CD4-positive, alpha-beta T cell treated with Interferon alpha-2 for 1 hour (primary cell): ENCODE measurements at places on chromosomes 12 and 14.

GRCh38 chr14:23481979-23482822, 12.7 kb downstream of the NGDN start:
- no peak for DNase-seq

DNA sequence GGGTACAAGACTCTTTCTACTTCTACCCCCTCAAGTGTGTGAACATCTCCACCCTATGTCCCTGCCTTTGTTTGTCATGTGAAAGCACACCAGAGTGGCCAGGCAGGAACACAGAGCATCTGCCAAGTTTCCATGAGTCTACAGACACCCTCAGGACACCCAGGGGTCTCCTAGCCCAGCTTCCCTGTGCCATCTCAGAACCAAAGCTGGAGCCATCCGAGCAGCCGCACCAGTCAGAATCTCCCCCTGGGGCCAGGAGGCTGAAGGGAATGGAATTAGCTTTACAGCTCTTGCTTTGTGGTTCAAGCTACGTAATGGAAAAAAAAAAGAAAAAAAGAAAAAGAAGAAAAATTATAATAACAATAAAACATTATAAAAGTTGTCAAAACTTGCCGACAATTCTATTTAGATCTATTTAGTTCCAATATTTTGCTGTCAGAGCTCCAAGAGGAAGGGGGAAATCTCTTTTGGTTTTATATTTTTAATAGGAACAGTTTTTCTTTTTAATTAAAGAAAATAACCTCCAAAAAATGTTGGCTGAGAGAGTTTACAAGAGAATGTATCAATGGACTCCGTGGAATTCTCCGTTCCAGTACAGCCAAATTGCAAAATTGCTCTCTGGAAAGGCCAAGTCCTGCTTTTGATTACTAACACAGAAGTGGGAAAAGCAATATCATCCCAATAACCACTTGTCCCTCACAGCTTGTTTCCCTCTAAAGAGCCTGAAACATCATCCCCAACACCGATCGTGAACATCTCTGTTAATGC, 37.1 kb downstream of the TBX5 start:
- no peak for DNase-seq

DNA sequence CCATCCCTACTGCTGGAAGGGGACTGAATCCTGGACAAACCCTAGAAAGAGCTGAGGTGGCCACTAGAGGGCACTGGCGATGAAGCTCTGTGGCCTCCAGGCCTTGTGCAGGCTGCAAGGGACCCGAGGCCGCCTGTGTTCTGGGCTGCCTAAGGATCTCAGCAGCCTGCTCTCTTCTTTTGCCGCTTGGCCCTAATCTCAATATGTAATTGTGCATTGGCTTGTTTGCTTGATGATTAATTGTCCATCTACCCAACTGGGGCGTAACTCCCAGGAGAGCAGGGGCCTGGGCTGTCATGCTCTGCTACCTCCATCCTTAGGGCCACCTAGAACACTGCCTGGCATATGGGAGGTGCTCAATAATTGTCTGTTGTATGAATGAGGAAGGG, 73.8 kb downstream of the SYNE3 start:
- peak; percentile 66 for DNase-seq

GRCh38 chr12:92574051-92574783, 128.6 kb upstream of the PLEKHG7 start:
- DNase-seq = peak; percentile 39

- DNase-seq = no peak
Measured at GRCh38 chr14:61934385-61934784, 172.2 kb downstream of the SNAPC1 start.

DNA sequence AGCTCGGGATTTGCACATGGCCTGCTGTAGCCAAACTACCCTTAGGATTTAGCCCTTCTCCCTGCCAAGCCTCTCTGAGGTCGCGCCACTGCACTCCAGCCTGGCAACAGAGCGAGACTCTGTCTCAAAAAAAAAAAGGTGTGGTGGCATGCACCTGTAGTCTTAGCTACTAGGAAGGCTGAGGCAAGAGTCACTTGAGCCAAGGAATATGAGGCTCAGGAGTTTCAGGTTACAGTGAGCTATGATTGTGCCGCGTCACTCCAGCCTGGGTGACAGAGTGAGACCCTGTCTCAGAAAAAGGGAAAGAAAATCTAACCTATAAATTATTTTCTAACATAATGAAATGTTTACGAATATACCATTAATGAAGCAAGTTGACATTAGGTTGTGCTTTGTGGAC, 29.7 kb downstream of the ESRRB start:
- no peak for DNase-seq

DNA sequence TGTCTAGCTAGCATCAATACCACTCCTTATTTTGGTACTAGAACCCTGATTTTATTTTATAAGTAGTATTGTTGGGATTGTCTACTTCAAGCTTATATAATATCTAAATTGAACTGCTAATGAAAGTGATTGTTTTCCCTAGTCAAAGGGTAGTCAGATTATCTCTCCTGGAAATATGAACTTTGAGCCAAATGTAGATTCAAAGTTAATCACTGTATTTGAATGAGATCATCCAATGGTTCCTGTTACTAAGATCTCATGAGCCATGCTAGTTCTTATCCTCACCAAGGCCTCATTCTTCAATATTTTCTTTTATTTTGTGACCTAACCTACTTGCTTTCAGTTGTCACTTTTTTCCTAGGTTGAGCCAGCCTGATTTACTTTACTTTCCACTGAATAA, 276.7 kb downstream of the RASSF9 start:
- no peak for DNase-seq

DNA sequence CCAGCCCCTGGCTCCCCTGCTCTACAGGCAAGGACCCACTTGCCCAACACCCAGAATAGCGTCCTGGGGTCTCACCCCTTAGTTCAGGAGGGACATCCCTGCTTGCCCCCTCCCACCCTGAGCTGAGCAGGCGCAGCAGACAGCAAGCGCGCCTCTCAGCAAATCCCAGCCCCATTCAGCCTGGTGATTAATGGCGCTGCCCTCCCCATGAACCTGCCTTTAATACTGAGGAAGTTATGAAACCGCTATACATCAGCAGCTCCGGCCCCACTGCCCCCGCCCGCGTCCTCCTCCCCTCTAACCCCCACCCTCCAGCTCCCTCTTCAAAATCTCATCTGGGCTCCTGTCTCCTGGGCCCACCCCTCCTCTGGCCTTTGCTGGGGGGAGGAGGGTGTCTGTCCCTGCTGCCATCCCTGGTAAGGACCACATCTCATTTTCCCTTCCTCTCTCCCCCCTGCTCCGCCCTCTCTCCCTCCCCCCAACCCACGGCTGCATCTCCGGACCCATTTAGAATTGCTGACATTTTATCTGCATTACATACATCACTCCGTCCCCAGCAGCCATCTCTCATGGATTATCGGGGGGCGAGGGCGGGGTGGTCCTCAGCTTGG, 7.1 kb upstream of the SMUG1 start:
- DNase-seq = peak; percentile 47

DNA sequence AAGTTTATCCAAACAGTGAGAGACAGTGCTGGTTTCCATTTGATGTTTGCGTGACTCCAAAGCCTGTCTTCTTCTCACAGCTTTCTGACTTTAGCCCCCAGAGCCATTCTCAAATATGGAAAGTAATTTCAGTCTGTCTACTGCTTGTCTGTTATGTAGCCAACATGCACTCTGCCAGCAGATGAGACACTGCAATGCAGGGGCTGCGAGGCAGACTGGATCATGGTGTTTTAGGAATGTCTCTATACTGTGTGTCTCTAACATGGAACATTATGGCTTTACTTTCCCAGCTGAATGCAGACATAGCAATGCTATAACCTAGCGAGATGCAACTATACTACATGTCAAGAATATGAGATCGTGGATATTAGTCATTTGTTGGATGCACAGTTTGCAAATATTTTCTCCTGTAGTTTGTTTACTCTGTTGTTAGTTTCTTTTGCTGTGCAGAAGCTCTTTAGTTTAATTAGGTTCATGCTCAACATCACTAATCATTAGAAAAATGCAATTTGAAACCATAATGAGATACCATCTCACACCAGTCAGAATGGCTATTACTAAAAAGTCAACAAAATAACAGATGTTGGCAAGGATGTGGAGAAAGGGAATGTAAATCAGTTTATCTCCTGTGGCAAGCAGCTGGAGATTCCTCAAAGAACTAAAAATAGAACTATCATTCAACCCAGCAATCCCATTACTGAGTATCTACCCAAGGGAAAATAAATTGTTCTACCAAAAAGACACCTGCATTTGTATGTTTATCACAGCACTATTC, 235.8 kb upstream of the TMTC1 start:
- no peak for DNase-seq
